ENCODE measurements at places on chromosomes 4 and X. TPM values are rescaled to one million over a fixed set of nuclear protein-coding genes. Genes with fewer than 3 reads are reported as not detected.

GRCh38 chr4:161704653-161705052 lies 459.1 kb downstream of the FSTL5 start:
- no peak for DNase-seq

- no peak for DNase-seq
Observed at GRCh38 chr4:76979236-76979635, 29.7 kb downstream of the SEPTIN11 start.

The SMS gene
- not detected for polyA plus RNA-seq

DNA sequence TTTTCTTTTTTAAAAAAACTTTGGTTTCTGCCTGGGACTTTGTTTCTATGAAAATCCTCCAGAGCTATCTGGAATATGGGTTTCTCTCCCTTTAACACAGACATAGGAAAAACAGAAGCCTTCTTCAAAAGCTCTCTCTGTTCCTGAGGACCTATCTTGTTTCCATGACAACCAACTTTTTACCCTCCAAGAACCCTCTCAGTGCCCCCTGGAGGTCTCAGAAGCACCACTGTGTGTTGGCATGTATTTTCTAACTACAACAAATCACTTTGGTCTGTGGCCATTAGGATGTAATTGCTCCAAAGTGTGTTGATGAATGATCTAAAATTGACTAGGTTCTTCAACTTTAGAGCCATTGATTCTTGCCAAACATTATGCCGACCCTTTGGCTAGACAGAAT lies 1331.6 kb downstream of the ADGRL3 start:
- no peak for DNase-seq

DNA sequence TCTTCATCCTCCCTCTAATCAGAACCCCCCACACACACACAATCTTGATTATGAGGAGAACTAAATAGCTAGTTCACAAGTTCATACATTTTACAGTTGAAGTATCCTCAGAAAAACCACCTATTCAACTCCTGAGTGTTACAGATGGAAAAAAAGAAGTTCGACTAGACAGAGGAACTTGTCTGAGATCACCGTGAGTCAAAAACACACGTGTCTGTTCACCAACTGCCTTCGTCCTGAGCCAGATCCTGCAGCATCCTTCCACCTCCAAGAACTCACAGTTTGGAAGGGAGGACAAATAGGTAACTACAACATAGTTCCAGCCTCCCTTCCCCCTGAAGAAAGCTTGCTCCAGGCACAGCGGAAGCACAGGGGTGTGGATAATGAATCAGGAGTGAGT lies 19.0 kb upstream of the IRAK1 start:
- DNase-seq = no peak

The ITM2A gene
- polyA plus RNA-seq = 1,155 TPM

The ARHGEF38 gene
- 0.18 TPM for polyA plus RNA-seq

Data from muscle of arm (tissue), 14 donors.